Activated CD4-positive, alpha-beta T cell treated with anti-CD3 and anti-CD28 coated beads for 24 hours (primary cell): ENCODE measurements at places on chromosomes 4 and X.

DNA sequence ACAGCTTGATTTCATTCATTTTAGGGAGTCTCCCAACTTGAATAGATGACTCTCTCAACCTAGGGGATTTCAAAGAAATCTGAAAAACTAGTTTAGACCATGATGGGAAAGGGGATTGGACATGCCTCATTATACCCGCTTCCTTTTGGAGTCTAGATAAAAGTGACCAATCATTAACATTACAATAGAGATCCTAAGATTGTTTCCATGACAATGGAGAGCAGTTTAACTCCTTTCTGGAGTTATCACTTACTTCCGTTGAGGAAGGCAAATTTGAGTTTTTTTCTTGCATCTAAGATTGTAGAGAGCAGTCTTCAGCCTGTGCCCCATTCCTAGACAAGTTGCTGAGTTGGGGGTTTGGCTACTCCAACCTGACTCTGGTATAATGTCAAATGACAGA is 11.4 kb upstream of the IL15 start:
- no peak for DNase-seq

DNA sequence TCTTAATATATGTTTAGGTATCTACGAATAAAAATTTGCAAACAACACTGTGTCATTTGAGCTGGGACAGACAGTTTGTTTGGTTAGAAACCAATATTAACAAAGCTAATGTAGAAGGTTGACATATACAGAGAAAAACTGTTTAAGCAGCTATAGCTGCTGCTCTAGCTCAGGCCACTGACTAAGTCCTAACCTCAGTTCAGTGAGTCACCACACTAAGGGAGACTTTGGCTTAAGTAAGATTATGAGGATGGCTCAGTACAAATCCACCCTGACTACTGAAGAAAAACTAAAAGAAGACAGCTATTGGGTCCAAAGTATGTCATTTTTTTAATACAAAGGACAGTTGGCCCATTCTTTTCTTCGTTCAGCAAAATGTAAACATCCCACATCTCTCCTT is 717.3 kb upstream of the ACTRT1 start:
- no peak for DNase-seq

DNA sequence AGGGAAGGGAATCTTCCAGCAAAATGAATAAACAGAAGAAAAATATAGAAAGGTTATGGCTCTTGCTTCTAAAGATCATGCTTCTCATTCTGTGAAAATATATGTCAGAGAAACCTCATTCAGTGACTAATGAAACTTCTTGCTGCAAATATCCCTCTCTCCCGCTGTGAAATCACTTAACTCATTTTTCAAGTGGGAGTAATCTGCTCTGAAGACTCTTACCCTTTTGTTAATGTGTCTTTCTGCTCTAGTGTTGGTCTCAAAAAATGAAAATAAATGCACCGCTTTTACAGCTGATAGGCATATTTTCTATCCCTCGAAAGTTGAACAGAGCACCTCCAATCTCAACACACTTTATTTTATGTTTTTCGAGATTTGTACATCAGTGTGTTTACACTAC is 252.3 kb downstream of the NLGN4X start:
- no peak for DNase-seq

DNA sequence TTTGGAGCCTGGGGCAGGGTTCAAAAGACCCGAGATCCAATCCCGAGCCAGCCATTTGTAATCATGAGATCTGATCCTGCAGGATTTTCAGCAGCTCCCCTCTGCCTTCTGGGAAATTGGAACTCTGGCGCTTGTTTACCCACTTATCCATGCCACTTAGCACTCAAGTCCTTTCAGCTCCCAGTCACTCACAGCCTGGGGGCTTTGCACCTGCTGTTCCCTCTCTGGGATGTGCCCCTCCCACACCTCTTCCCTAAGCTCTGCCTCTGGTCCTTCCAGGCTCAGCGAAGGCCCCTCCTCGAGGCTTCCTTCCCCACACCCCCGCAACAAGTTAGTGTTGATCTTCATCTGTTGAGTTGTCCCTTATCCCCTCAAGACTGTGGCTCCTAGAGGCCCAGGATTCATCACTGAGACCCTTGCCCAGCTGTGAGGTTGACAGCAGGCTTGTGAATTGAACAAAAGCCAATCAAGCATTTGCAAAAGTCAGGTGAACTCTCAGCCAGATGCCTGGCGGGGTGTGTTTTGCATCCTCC is 99.1 kb upstream of the AFAP1 start:
- no peak for DNase-seq

- DNase-seq: no peak
Measured at GRCh38 chrX:10054396-10054795, 87.2 kb downstream of the CLDN34 start.

DNA sequence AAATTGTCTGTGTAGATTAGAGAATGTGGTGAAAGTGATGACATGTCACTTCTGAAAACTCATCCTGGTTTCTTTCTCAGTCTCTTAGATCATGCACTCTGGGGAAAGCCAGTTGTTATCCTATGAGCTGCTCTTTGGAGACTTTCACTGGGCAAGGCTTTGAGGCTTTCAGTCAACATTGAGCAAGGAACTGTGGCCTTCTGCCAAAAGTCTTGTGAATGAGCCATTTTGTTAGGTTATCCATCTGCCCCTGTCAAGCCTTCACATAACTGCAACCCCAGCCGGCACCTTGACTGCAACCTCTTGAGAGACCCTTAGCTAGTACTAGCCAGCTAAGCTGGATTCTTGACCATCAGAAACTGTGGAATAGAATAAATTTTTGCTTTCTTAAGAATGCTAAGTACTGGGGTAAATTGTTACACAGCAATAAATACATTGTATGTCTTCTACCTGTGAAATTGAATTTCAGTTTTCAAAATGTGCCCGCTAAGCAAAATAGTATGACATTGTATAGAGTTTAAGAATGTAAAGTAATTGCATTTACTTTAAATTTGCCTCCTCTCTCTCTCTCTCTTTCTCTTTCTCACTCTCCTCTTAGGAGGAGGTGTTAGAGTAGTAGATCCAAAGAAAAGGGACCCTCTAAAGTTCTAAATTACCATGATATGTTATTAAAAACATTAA is 1273.0 kb downstream of the RAPGEF2 start:
- no peak for DNase-seq

- peak; percentile 13 for DNase-seq
Measured at GRCh38 chrX:106862972-106863688, 40.0 kb downstream of the RIPPLY1 start.

DNA sequence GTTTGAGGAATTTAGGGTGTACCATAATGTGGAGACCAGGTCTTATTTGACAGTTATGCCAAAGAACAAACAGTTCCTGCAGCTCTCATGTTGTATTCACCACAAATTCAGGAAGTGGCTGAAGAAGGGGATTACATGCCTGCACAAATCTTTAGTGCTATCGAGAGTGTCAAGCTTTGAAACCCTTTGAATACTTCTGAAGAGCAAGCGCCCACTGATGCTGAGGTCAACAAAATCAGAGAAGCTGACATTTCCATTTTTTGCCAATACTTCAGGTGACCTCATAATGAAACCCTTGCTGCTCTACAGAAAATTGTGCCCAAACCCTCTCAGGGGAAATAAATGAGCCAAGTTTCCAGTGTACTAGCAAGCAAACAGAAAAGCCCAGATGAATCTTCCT is 28.4 kb downstream of the PAK3 start:
- DNase-seq: no peak

DNA sequence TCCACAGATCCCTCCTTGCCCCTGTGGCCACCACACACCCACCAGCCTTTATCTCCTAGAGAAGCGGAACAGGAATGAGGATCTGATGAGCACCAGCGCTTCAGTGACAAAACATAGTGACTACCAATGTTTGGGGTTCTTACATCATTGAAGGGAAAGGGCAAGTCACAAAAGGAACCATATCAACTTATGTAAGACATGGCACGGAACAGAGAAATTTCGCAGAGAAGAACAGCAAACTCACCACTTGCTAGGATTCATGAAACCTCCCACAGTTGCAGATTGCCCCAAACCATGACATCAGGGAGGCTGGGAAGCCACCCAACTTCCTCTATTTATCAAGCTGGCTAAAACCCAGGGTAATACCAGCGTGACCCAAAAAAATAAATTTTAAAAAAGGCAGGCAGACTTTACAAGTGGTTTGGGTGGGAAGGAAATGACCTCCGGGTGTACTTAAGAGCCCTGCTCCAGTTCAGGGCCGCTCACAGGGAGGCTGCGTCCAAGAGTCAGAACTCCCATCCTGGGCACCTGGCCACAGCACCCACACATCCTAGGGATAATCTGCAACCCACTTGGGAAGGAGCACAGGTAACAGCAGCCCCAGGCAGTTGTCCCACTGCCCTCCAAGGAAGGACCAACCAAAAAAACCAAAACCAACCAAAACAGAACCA is 36.0 kb downstream of the ADGRG2 start:
- DNase-seq: no peak

GRCh38 chr4:90904021-90904420 is 776.8 kb downstream of the CCSER1 start:
- DNase-seq: no peak

GRCh38 chrX:32571579-32571978 is 639.8 kb downstream of the DMD start:
- no peak for DNase-seq

- DNase-seq: no peak
Measured at GRCh38 chr4:70734971-70735370, 13.2 kb downstream of the RUFY3 start.

GRCh38 chr4:139958739-139959098 is 195.3 kb downstream of the MAML3 start:
- no peak for DNase-seq

DNA sequence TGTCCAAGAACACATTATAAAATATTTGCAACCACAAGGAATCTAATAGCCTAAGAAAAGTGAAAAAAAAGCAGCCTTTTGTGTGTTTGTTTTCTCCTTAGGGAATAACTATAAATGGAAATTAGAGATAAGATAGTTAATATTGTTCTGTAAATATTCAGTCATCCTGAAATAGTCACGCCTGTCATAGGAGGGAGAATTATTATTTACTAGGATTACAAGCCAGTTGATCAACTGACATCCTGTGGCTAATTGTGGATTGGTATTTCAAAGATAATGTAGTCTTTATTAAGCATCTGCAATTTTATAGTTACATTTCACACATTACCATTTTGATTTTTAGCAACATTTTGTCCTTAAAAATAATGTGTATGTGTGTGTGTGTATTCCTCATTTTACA is 118.6 kb downstream of the CCSER1 start:
- DNase-seq: no peak

DNA sequence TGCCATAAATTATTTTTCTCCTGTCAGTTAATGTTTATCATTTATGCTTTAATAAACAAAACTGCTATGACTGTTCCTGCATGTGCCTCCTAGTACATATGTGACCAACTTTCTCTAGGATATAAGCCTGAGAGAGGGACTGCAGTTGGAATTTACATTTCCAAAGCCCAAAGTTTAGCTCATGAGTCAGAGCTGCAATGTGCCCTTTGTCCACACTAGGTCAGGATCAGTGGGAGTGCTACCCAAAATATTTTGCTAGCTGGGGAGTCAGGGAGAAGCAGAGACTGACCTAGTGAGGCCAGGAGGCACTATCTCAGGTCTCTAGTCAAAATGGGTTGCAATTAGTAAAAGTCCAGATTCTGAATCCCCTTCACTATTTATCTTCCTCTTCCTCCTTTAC is 92.7 kb downstream of the AR start:
- no peak for DNase-seq

DNA sequence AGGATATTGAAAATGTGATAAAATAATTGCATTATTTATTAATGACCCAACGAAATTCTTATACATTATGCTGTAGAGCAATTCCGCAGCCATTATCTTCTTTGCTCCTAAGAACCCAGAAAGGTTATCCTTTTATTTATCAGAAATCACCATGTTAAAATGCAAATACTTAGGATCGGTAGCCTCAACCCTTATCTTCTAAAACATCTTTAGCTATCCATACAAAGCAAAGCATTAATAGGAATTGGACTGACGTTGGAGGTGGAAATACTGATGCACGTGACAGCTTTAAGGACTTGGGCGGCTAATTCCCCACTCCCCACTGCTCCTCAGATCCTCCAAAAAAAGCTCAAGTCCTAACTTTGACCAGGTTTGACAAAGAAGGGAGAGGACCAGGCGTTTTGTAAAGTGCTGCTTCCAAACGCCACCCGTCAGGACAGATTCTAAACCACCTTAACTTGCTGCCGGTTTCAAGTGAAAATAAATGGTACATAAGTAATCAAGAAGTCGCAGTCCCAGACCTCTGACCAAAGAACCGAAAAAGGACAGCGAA is 539 bp upstream of the SPCS3 start:
- DNase-seq: no peak

GRCh38 chr4:88318751-88319350 is 34.5 kb upstream of the PPM1K start:
- no peak for DNase-seq

- no peak for DNase-seq
Measured at GRCh38 chr4:105765690-105766407, 57.3 kb downstream of the GSTCD start.

DNA sequence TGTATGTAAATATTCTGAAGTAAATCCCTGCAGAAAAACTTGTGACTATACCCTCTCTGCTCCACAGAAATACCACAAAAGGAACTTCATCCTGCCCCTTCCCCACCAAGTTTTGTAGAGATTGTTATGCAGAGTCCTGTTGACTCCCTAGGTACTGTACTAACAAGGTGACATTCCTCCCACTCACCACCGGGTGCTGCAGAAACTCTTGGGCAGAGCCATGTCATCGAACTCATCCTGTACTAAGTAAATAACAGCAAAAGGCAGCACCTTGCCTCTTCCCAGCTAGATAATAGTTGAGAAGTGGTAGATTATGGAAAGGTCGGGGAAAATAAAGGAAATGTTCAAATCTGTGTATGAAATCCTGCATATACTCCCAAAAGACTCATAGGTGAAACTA is 233.3 kb downstream of the STPG2 start:
- DNase-seq: no peak
